Dermis blood vessel endothelial cell (primary cell): ENCODE measurements at places on chromosomes 12 and 14. TPM values are rescaled to one million over a fixed set of nuclear protein-coding genes. Genes with fewer than 3 reads are reported as not detected.

DNA sequence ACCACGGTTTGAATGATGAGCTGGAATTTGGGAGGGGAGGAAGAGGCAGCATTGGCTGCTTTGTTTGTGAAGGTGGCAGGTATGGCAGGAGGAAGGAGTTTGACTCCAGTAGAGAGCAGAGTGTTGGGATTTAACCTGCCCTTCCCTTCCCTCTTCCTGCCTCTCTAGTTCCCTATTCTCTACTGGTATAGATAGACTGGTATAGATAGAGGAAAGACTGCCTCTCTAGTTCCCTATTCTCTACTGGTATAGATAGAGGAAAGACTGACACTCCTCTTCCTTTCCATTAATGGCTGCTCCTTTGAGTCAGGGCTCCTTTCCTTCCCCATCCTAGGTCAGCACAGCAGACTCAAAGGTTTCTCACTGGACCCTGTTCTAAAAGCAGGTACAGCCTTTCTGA lies 8.4 kb upstream of the SYCP3 start:
- DNase-seq = no peak

GRCh38 chr12:82242729-82243128 lies 115.5 kb downstream of the CCDC59 start:
- DNase-seq = no peak

The SBNO1 gene
- total RNA-seq = 28.6 and 41.2 TPM in 2 replicates

The TMTC2 gene
- total RNA-seq = 13.0 and 17.9 TPM in 2 replicates

The DPPA3 gene
- not detected in 2 replicates for total RNA-seq
